Kidney (tissue), 22 donors: ENCODE measurements at places on chromosomes 6 and 20. TPM values are rescaled to one million over a fixed set of nuclear protein-coding genes. Genes with fewer than 3 reads are reported as not detected.

DNA sequence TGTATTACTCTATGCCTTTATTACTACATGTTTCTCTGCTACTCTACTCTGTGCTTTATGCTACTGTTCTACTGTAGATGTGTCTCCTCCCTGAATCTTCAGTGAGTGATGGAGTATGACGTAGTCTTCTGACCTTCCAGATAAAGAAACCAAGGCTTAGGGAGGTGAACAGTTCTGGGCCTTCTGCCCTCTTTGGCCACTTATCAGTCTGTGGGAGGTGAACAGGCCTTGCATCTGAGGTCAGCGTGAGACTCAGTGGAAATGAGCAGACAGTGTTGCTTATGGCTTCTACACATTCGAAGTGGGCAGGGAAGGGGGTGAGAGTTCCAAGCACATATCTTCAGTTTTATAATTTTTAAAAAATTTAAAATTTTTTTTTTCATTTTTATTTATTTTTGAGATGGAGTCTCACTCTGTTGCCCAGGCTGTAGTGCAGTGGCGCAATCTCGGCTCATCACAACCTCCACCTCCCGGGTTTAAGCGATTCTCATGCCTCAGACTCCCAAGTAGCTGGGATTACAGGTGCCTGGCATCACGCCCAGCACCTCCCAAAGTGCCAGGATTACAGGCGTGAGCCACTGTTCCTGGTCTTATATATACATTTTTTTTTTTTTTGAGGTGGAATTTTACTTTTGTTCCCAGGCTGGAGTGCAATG, 24.2 kb downstream of the MYBL2 start:
- no peak for DNase-seq
- H3K27ac ChIP-seq = no peak overlapping the region
- no peak overlapping the region for H3K4me3 ChIP-seq
- no peaks in the 10 kb centered on the region for H3K36me3 ChIP-seq

DNA sequence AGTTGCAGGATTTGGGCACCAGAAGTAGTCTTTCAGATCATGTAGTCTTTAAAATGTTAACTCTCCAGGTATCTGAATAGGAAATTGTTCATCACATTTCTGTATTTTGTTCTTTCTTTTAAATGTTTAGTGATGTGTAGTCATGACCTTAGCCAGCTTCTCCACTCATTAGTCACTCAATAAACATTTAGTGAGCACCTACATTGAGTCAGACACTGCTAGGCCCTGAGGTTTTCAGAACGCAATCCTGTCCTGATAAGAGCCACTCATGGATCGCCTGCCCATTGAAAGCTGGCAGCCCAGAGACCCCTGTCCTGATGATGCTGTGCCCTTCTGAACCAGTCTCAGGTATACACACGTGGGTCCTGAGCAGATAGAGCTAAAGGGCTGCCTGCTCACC, 163.4 kb upstream of the HEY2 start:
- H3K4me1 ChIP-seq = no peaks in the 10 kb centered on the region
- H3K4me3 ChIP-seq = no peak overlapping the region
- no peak overlapping the region for H3K27ac ChIP-seq
- H3K27me3 ChIP-seq = no peaks in the 10 kb centered on the region
- no peak for DNase-seq
- no peaks in the 10 kb centered on the region for H3K36me3 ChIP-seq

DNA sequence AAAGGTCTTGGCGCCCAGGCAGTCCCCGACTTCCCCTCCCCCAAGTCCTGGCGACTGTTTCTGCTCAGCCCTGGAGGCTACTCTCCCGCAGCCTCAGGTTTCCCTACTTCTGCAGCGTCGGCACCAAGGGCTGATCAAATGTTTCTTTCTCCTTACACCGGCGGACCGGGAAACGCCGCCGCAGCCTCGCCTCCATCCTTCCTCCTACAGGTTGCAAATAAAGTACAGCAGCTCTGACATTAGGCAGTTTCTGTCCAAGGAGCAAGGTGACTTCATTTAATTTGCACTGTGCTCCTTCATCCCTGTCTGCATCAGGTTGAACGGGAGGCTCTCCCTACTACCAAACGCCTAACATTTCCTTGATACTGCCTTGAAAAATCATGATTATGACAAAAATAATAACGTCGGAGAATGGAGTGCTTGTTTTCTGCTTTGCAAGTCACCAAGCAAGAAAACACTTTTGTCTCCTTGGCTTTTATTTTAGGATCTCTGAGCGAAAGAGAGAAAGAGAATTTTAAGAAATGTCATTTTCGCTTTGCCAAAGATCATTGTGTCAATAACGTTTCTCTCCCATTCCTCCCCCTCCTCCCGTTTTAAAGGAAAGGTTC, 1.0 kb downstream of the CLIC5 start:
- peak overlapping the region; percentile 54 for H3K27ac ChIP-seq
- H3K4me1 ChIP-seq = no peaks in the 10 kb centered on the region
- H3K36me3 ChIP-seq = no peaks in the 10 kb centered on the region
- H3K4me3 ChIP-seq = peak overlapping the region; percentile 50
- H3K27me3 ChIP-seq = peaks cover 5% of the 10 kb centered on the region

DNA sequence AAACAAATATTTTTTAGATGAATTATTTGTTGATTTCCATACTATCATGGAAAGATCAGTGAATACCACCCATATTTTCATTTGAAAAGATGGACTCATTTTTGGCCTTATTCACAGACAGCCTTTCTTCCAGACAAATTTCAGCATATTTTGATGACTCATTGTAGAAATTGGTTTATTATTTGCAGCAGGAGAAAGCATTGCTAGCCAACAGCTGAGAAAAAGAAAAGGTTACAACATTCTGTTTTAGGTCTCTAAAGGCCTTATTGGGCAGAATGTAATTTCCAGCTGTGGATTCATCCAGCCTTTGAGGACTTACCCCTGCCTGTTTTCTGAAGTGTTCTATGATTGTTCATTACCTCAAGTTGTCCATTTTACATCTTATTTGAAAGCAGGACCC, 201.9 kb downstream of the PLCB4 start:
- H3K27ac ChIP-seq = no peak overlapping the region
- H3K36me3 ChIP-seq = no peaks in the 10 kb centered on the region
- H3K27me3 ChIP-seq = no peaks in the 10 kb centered on the region
- no peak for DNase-seq

DNA sequence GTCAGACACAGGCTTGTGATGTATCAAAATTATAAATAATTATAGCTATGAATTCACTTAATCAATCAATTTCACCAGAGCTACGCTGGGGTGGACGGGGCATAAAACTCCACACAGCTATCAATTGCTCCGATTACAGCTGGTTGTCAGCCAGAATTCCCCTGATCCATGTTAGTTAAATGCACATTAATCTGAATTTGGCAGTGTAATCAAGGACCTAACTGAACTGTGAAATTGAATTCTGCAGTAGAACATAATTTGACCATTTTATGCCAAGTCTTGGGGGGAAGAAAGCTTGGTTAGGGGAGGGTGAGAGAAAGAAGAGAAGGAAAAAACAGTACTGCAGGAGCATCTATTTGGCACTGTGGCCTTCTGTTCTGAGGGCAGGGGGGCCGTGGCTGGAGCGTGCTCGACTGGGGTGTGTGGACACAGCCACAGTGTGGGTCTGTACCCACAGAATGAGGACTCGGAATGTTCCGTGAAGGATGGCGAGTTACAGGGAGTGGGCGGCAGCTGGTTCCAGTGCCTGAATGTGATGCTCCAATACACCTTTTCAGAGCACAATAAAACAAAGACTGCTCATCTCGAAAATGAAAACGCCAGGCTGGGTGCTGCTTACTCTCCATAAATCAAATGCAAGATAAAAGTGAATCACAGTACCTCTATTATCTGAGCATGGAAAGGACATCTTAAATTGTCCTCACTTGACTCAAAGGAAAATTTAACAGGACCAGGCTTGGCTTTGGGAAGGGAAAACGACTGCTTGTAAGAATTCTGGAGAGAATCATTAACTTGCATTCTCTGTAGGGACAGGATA, 59.2 kb downstream of the LAMP5 start:
- no peak overlapping the region for H3K4me3 ChIP-seq
- DNase-seq = peak; percentile 78
- no peak overlapping the region for H3K27ac ChIP-seq
- H3K27me3 ChIP-seq = no peaks in the 10 kb centered on the region

GRCh38 chr6:132179955-132180354, 221.3 kb downstream of the MOXD1 start:
- H3K36me3 ChIP-seq = no peaks in the 10 kb centered on the region
- DNase-seq = no peak
- H3K27me3 ChIP-seq = no peaks in the 10 kb centered on the region
- H3K4me1 ChIP-seq = no peaks in the 10 kb centered on the region
- H3K4me3 ChIP-seq = no peak overlapping the region

DNA sequence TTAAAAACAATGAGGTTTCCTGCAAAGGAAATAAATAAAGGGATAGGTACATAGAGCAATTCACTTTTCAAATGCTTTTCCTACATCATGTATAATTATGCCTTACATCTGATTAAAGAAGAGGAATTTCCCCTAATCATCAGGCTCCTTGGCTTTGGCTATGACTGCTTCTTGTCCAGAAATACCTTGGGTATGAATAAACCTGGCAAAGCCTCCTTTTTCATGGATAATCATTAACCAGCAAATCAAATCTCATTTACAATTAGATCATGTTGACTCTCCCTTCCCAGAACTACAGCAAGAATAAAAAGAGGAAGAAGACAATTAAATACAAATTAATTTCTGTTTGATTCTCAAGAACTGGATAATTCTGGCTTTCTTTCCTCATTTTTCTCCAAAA, 58.0 kb upstream of the CD2AP start:
- no peak overlapping the region for H3K4me3 ChIP-seq
- peaks cover 3% of the 10 kb centered on the region for H3K4me1 ChIP-seq

GRCh38 chr6:80543598-80544222, 437.2 kb downstream of the BCKDHB start:
- no peak overlapping the region for H3K4me3 ChIP-seq
- H3K27ac ChIP-seq = no peak overlapping the region
- DNase-seq = no peak
- H3K36me3 ChIP-seq = no peaks in the 10 kb centered on the region
- H3K27me3 ChIP-seq = no peaks in the 10 kb centered on the region

DNA sequence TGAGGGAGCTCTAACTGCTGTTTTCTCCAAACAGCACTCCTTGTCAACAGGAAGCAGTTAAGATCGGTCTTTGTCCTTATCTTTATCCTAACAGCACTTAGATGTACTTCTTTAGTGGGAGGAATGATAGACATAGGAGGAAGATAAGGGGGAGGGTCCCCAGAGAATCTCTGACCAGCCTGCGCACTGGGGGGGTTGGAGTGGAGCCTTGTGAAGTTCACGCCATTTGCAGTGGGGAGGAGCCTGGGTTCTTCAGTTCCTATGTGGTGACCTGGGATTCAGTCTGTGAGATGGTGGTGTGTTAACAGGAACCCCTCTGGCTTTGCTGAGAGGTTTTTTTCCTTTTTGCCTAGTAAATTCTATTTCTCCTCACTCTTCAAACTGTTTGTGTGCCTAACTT, 18.1 kb upstream of the ASCC3 start:
- DNase-seq = no peak
- H3K27me3 ChIP-seq = no peaks in the 10 kb centered on the region
- no peaks in the 10 kb centered on the region for H3K36me3 ChIP-seq

- H3K36me3 ChIP-seq = peaks cover 37% of the 10 kb centered on the region
- H3K27me3 ChIP-seq = no peaks in the 10 kb centered on the region
- no peak overlapping the region for H3K4me3 ChIP-seq
- no peak for DNase-seq
- H3K27ac ChIP-seq = no peak overlapping the region
Measured at GRCh38 chr20:41098703-41099250, 38.6 kb upstream of the PLCG1 start.

DNA sequence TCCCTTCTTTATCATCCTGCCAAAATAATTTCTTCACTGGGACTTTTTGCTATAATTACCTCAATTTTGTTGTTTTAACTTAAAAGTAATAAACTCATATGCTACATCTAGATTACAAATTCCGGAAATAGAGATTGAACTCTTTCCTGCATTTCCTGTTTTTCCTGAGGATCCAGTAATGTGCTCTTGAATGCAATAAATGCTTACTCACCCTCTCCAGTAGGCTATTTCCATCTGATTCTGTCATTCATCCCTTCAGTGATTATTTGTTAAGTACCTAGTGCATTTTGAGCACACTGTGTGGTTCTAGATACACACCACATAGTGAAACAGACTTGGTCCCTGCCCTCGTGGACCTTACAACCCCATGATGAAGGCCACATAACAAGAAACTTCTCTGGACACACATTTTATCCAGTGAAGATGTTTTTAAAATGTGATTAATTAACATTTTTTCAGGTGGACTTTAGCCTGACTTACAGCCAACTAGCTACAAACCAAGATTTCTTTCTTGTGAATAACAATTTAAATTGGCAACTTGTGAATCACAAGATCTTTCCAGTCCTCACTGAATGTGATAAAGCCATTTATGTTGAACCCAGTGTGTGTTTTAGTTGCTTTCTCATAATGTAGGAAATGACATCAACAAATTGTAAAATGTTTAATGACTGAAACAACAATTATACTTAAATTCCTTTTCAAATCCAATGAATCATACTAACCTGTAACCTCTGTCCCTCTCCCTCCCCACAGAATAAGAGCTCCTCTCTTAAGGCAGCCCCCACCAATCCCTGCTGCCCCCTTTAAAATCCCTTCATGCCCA, 272.3 kb downstream of the KHDC1L start:
- no peaks in the 10 kb centered on the region for H3K27me3 ChIP-seq
- peaks cover 4% of the 10 kb centered on the region for H3K4me1 ChIP-seq
- H3K36me3 ChIP-seq = no peaks in the 10 kb centered on the region
- peak overlapping the region; percentile 26 for H3K27ac ChIP-seq
- peak overlapping the region; percentile 33 for H3K4me3 ChIP-seq
- DNase-seq = no peak

DNA sequence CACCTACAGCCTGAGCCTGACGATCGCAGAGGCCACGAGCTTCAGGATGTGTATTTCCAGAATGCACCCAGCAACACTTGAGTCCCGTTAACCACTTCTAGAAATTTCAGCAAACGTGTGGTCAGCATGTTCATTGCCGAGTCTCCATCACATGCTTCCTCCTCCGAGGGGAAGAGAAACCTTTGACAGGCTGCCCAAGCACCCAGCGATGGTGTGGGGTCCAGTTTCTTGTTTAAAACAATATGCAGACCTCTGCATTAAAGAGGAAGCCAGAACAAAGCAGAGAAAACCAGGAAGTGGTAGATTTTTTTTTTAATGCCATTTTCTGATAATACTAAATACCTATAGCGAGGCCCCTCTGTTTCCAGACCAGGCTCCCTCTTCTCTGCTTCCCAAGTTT, 71.9 kb downstream of the GNAS-AS1 start:
- no peak overlapping the region for H3K27ac ChIP-seq
- peak; percentile 18 for DNase-seq

Gene CPXM1
- polyA plus RNA-seq = 7.1 TPM

Gene SLC17A3
- polyA plus RNA-seq = 149 TPM

Gene TREM2
- 3.5 TPM for polyA plus RNA-seq

Gene CCND3
- polyA plus RNA-seq = 42.1 TPM

Gene LHFPL5
- polyA plus RNA-seq = not detected

Gene CUL7
- 10.1 TPM for polyA plus RNA-seq

Gene CCDC167
- 63.5 TPM for polyA plus RNA-seq

Gene SYNJ2
- 1.7 TPM for polyA plus RNA-seq

Gene TCF21
- polyA plus RNA-seq = 28.8 TPM

Gene LY6G5C
- polyA plus RNA-seq = 4.6 TPM

Gene TRIM10
- polyA plus RNA-seq = 1.5 TPM
